CD8-positive, alpha-beta memory T cell (primary cell): ENCODE measurements at places on chromosomes 2 and 18. TPM values are rescaled to one million over a fixed set of nuclear protein-coding genes. Genes with fewer than 3 reads are reported as not detected.

The RAPGEF4 gene
- total RNA-seq = not detected

The DUSP19 gene
- total RNA-seq = 3.5 TPM

The GTF2A1L gene
- total RNA-seq = not detected

The LYPD6 gene
- not detected for total RNA-seq

The PRSS56 gene
- total RNA-seq = not detected

The TMEM237 gene
- total RNA-seq = 18.5 TPM

The LBX2 gene
- 0.94 TPM for total RNA-seq

- DNase-seq = no peak
Observed at GRCh38 chr2:85257970-85258605, 69.7 kb downstream of the TGOLN2 start.

DNA sequence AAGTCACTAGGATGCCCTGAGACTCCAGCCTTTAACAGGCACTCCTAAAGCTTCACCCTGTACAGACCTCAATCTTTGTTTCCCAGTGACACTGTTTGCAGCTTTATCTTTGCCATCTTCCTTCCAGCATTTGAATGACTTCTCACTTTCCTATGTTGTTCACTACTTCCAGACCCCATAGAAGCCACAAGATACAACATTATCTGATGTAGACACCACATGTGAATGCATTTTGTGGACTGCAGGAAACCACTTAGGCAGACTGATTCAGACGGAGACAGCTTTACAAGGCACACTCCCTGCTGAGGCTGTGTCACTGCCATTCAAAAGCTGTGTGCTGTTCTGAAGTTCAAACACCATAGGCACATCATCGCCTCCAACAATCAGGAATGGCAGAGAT is 67.3 kb upstream of the SPATS2L start:
- no peak for DNase-seq

- no peak for DNase-seq
Observed at GRCh38 chr2:105410554-105410953, 11.7 kb upstream of the FHL2 start.
